ENCODE measurements at places on chromosomes 6 and 20.

GRCh38 chr6:125963817-125964216 lies 7.2 kb downstream of the HINT3 start:
- ATAC-seq = no peak

DNA sequence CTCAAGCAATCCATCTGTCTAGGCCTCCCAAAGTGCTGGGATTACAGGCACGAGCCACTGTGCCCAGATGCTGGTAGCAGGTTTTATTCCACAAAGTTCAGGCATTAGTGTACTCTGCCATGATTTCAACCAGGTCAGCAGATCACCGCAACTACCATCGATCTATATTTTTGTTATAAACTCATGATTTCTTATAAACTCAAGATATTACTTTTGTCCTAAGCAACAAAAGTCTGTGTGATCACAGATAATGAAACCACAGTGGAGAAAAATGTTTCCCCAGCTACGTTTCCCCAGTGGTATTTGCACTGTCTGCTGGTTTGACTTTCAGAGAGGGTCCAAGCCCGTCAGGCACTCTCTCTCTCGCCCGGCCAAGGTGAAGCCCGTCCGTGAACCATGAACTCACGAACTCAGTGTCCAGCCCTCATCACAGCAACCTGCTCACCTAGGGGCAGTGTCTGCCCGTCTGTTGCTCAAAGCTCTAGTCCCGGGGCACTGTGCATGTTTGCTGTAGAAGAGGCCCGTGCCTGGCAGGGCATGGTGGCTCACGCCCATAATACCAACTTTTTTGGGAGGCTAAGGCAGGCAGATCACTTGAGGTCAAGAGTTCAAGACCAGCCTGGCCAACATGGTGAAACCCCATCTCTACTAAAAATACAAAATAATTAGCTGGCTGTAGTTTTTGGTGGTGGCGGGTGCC lies 7.0 kb downstream of the SLC4A11 start:
- no peak for ATAC-seq

DNA sequence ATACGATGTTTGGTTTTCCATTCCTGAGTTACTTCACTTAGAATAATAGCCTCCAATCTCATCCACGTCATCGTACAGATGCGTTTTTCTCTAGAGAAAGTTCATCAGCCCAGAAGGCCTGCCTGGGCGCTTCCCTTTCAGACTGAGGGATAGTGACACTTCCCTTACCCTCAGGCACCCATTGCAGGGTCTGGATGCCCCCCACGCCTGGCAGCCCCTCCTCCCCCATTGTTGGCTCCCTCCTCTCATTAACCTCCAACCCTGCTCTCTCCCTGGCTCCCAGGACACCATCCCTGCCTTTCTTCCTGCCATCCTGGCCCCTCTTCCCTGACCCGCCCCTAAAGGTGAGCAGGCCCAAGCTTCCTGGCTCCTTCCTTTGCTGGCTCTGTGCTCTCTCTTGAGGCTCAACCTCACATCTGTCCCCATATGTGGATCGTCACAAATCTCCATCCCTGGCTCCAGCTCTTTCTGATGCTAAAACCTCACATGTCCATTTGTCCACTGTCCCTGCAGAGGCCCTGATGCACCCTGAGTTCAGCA lies 145.2 kb downstream of the SYCP2 start:
- ATAC-seq = no peak

- ATAC-seq = no peak
Observed at GRCh38 chr6:143673669-143674068, 4.1 kb upstream of the PHACTR2 start.

DNA sequence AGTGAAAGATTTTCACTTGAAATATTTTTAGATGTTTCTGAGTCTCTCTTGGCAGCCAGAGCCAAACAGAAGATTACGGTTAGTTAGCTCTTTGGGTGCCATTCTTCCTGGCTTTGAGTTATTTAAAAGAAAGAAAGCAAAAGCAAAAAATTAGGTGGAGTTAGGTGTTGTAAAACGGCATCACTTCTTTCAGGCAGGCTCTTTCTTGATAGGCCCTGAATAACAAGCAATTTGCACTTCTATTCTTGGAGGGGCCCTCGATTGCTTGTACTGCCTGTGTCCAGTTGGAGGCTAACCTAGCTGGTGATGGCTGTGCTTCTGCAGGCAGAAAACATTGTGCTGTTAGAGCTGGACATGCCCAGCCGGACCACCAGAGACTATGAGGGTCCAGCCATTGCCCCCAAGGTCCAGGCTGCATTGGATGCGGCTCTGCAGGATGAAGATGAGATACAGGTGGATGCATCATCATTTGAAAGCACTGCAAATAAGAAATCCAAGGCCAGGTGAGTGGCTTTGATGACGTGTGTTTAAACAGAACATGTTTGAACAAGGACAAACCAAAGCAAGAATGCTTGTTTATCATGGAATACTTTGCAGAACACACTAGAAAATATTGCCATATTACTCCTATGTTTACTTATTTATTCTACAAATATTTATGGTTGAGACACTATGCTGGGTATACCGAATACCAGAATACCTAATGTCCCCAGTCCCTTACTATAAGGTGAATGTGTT lies 28.1 kb upstream of the ASXL1 start:
- no peak for ATAC-seq

DNA sequence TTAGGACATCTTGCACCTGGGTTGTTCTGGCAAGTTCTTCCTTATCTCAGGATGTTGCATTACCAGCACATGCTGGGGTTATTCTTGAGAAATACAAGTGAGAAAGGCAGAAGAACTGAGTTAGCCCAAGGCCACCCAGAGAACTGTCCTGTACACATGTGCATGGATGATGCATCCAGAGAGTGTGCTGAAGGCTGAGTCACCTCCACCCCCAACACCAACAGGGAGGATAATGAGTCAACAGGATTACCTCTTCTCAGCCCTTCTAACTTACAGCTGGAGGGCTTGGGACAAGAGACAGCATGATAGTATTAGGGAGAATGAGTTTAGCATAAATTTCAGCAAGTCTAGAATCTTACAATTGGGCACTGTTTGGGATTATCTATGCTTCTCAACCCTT lies 8.5 kb downstream of the SCGN start:
- no peak for ATAC-seq

- no peak for ATAC-seq
Observed at GRCh38 chr20:1377341-1377871, 15.4 kb downstream of the FKBP1A start.

- no peak for ATAC-seq
Observed at GRCh38 chr6:11386323-11386722, 151.2 kb upstream of the TMEM170B start.

GRCh38 chr6:81979329-81979728 lies 226.8 kb upstream of the TENT5A start:
- no peak for ATAC-seq

- no peak for ATAC-seq
Observed at GRCh38 chr6:102759415-102759814, 1365.9 kb downstream of the GRIK2 start.

DNA sequence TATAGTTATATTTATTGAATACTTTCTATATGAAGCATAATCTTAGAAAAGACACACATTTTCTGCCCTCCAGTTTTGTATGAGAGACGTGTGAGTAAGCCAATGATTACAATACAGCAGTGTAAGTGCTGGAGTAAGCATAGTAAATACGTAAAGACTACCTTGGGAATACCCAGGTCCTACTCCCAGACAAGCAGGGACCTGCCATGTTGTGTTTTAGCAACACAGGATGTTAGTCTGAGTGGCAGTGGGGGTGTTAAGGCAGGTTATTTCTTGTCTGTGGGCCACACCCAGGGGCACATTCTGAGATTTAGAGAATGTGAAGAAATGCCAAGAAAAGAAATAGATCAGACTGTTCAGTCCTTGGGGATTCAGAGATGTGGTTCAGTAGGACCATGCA lies 34.3 kb upstream of the RNF144B start:
- no peak for ATAC-seq

GRCh38 chr6:144177726-144178125 lies 27.4 kb downstream of the STX11 start:
- ATAC-seq = no peak

GRCh38 chr6:19796452-19796851 lies 40.7 kb upstream of the ID4 start:
- ATAC-seq = no peak

DNA sequence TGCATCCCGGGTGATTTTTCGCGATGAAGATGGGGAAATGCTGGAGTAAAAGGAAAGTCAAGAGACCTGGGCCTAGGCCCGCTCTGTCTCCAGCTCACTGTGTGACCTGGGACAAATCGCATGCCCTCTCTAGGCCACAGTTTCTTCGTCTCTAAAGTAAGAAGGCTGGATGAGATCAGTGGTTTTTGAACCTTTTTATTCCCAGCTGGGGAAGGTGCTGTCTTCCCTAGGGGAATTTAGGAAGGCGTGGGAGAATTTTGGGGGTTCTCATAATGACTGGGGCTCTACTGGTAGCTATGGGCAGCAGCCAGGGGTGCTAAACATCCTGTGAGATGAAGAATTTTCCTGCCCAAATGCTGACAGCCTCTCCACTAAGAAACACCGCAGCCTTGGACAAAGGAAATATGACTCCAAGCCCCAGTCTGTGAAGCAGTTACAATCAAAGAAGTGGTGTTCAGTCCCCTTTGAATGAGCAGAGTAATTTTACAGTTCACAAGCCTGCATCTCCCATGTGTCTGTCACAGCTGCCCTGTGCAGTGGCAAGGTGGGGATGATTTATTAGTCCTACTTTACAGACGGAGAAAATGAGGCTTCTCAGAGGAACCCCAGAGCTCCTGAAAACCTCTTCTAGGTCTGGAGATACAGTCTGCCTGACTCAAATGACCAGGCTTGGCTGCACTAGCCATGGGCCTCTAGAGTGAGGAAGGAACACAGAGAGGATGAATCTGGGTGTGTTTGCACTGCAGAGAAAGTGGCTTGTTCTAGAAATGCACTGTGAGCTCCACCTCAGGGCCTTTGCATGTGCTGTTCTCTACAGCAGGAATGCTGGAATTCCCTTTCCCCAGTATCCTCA lies 57.2 kb downstream of the RAB44 start:
- ATAC-seq = no peak

GRCh38 chr6:55652429-55652828 lies 73.4 kb upstream of the HMGCLL1 start:
- no peak for ATAC-seq

DNA sequence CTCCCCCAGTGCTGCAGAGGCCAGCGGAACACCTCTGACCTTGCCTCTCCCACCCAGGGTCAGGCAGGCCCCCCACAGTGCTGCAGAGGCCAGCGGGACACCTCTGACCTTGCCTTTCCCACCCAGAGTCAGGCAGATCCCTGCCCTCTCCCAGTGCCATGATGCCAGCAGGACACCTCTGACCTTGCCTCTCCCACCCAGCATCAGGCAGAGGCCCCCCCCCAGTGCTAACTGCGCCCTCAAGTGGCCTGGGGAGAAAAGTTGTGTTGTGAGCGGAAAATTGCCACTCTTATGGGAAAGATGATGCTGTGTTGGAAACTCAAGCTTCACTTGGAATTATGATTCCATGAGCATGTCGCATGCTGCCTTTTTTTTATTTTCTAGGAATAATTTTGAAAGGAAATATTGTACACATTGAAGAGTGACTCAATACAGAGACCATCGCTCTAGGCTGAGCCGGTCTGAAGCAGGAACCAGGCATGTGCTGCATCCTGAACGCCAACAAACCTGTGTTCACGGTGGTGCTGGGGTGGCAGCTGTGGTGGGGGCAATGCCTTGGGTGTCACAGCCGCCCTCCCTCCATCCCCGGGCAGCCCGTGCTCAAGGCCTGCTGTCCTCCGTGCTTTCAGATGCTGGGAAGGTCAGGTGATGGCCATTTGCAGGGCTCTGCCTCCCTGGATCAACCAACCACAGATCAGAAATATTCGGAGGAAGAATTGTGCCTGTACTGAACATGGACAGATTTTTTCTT lies 98.6 kb downstream of the CDH4 start:
- ATAC-seq = no peak

GRCh38 chr6:38452816-38453660 lies 186.7 kb downstream of the BTBD9 start:
- no peak for ATAC-seq

GRCh38 chr6:21592953-21593352 lies 598 bp upstream of the SOX4 start:
- ATAC-seq = no peak

DNA sequence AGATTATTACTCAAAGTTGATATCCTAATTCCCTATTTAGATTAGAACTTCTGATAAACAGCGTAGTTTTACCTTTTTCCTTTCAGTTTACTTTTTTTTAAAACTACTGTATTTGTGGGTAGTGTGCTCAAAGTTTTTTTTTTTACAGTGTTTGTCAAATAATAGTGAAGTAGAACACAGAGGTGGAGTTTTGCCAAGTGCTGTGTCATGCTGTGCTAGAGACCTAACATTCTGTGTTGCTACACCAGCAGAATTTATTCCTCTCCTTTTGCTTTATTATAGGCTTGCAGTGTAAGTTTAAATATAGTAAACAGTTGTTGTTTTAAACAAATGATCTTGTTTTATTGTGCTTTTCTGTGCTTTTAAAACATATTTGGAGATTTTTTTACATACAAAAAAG lies 125.4 kb downstream of the HIVEP1 start:
- ATAC-seq = peak; percentile 50

DNA sequence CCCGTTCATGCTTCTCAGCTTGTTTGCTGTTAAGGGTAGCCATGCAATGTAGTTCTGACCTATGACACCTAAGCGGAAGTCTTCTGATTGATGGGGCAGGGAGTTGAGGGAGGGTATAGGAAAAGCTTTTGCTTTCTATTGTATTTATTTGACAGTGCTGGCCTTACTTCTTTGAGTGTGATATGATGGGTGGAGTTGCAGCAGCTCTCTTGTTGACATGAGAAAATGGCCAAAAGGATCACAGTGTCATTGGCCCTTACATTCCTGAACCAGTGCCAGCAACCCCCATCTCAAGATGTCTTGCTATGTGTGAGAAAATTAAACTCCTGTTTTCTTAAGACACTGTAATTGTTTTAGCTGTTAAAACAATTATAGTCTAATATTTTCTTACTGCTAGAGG lies 117.5 kb downstream of the SAMD5 start:
- no peak for ATAC-seq

- ATAC-seq = no peak
Observed at GRCh38 chr20:45813006-45813340, 529 bp downstream of the UBE2C start.

DNA sequence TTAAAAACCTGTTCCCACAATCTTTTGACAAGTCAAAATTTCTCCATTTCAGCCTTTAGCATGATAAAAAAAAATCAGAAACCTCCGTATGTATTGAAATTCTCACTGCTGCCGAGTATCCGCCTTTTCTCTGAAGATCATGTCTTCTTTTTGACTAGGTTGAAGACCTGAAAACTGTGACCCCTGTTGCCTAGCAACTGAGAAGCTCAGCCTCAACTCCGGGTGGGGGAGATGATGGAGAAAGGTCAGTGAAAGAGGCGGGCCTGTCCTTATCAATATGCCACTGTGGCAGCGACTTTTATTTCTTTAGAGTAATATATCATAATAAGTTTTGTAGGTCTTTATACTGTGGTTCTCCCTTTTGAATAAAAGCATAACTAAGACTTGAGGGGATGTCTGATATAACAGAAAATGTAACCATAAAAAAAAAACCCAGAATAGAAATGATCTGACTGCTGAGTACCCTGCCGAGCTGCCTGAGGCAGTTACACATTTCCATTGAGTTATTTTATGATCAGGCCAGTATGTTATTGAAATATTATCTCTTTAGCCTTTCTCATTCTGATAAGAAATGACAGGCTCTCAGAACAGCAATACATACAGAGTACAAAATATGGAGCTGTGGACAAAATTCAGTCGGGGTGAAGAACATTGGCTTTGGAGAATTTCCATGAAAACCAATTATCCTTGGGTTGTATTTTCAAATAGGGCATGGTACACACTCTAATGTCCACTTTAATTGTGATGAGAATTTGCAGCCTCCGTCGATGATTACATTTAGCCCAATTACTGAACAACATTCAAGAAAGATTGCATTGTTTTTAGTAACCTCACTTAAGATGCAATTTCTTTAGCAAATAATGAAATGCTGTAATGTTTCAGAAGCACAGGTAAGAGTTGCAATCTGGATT lies 136.7 kb upstream of the EEF1E1 start:
- ATAC-seq = no peak

- ATAC-seq = peak; percentile 61
Observed at GRCh38 chr6:90025523-90026061, 131.3 kb downstream of the GJA10 start.
